HepG2 (cell line): ENCODE measurements at places on chromosomes 11 and 22. TPM values are rescaled to one million over a fixed set of nuclear protein-coding genes. Genes with fewer than 3 reads are reported as not detected.

Gene P2RX3
- total RNA-seq: not detected in 2 replicates

DNA sequence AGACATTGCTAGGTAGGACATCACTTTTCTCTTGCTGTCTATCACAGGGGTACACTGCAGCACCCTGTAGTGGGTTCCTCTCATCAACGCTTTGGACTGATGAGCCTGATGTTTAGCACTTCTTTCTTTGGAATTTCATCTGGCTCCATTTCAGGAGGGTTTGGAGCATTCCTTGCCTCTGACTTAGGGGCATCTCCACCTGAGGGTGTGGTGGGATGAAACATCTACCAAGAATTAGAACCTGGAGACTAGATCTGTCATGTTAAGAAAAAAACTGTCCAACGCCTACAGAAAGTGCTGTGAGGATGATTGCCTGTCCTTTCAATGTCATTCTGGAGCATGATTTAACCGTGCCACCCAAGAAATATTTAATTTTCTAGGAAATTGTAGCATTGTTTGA is 648.4 kb downstream of the ETS1 start:
- H3K4me3 ChIP-seq: no peak overlapping the region
- DNase-seq: no peak
- no peaks in the 10 kb centered on the region for H3K36me3 ChIP-seq
- H3K27ac ChIP-seq: no peak overlapping the region
- no peaks in the 10 kb centered on the region for H3K27me3 ChIP-seq
- no peaks in the 10 kb centered on the region for H3K4me1 ChIP-seq

DNA sequence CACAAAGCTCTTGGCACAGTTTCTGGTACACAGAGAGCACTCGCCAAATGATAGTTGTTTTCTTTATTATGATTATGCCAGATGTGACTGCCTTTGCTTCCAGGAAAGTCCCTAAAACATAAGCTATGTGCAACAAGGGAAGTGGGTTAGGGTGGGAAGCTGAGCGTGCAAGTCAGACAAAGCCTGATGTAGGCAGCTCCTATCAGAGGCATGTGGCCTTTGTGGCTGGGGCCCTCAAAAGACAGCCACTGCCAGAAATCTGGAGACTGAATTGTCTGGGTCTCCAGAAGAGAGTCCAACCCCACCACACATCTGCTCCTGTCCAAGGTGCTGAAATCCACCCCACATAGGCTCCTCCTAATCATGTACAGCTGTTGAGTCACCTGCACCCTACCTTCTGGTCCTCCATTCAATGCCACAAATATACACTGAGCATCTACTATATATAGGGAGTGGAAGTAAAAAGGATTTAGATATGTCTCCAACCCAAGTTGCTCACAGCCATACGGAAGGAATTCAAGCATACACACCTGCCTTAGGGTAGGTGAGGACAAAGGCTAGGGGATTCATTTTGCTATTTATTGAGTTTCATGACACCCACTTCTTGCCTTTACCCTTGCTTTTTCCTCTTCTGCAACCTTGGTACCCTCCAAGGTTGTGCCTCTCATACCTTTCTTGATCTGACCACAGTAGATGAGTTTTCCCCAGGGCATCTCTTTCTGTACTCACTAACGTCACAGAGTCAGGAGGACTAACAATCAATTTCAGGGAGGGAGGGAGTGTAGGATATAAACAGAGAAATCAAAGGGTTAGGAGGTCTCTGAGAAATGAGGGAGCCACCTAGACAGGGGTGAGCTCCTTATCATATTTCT is 12.4 kb downstream of the SEC14L3 start:
- H3K4me1 ChIP-seq: no peaks in the 10 kb centered on the region
- peaks cover 12% of the 10 kb centered on the region; the same call in 1 of the 3 replicates for H3K27me3 ChIP-seq
- peak; percentile 12 for DNase-seq
- no peak overlapping the region for H3K4me3 ChIP-seq
- no peak overlapping the region for H3K27ac ChIP-seq
- no peaks in the 10 kb centered on the region for H3K36me3 ChIP-seq

- peaks cover 31% of the 10 kb centered on the region for H3K4me1 ChIP-seq
- H3K36me3 ChIP-seq: no peaks in the 10 kb centered on the region
- no peak for DNase-seq
- no peak overlapping the region for H3K27ac ChIP-seq
- no peak overlapping the region for H3K4me3 ChIP-seq
Measured at GRCh38 chr22:24474649-24475255, 20.4 kb upstream of the UPB1 start.

Gene ESAM
- total RNA-seq: 0.48 and 1.2 TPM in 2 replicates

DNA sequence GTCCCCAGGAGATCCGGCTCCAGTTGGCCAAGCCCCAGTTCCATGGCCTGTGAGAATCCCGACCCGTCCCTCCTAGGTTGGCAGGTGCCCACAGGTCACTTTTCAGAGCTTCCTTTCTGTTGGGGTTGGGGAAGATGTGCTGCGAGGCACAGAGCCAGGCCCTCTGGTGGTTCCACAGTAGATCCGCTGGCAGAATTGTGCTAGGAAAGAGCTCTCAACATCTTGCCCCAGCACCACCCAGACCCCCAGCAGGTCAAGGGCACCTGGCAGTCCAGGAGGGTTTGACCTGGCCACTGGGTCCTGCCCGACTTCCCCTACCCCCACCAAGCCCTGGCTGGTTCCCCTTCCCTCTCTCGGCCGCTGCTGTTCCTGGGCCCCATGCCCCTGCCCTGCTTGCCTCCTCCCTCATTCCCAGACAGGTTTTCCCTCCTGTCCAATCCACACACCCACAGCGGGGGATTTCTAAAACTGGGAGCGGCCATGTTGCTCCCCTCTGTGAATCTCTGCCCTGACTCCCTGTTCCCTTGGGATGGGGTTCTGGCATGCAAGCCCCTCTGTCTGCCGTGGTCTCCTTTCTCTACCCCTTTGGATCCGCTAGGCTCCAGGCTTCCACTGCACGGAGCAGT is 26.2 kb upstream of the GCAT start:
- DNase-seq: peak; percentile 42
- H3K4me3 ChIP-seq: no peak overlapping the region
- peaks cover 84% of the 10 kb centered on the region for H3K4me1 ChIP-seq
- H3K36me3 ChIP-seq: no peaks in the 10 kb centered on the region

- peaks cover 31% of the 10 kb centered on the region for H3K36me3 ChIP-seq
- peaks cover 35% of the 10 kb centered on the region for H3K4me1 ChIP-seq
- DNase-seq: no peak
- H3K27me3 ChIP-seq: no peaks in the 10 kb centered on the region
- peak overlapping the region; percentile 87 for H3K27ac ChIP-seq
- H3K4me3 ChIP-seq: no peak overlapping the region
Measured at GRCh38 chr11:69644962-69645675, 4.2 kb downstream of the CCND1 start.

Gene GUCY1A2
- 0.07 TPM in 1 of 2 replicates, not detected in the other for total RNA-seq

Gene RFPL2
- total RNA-seq: not detected in 2 replicates

GRCh38 chr11:118436639-118437207 is 431 bp downstream of the KMT2A start:
- no peaks in the 10 kb centered on the region for H3K27me3 ChIP-seq
- no peaks in the 10 kb centered on the region; the same call in 2 of the 3 replicates for H3K36me3 ChIP-seq
- H3K27ac ChIP-seq: peak overlapping the region; percentile 63
- no peak for DNase-seq
- H3K4me1 ChIP-seq: peaks cover 55% of the 10 kb centered on the region

Gene MYBPC3
- not detected in 2 replicates for total RNA-seq

DNA sequence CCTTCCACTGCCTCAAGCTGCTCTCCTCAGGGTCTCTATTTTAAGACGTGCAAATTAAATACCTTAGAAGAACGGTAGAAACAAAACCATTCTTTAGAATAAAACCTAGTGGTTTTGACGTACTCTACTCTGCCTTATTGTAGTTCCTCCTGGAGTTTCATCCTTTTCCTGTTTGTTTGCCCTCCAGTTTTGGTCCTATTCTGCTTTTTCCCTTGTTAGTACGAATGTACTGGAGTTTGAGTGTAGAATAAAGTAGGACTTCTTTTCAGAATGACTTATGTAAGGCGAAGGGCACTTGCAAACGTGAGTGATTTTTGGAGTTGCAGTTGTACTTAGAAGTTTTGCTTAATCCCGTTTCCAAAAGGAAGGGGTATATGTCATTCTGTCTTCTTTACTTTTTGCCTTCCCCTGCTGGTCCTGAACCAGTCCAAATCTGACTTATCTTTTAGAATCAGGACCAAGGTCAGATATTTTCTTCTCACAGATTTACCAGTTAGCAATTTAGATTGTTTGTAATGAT is 1.4 kb downstream of the SIK2 start:
- peaks cover 52% of the 10 kb centered on the region for H3K4me1 ChIP-seq
- no peak for DNase-seq
- H3K27ac ChIP-seq: peak overlapping the region; percentile 87

DNA sequence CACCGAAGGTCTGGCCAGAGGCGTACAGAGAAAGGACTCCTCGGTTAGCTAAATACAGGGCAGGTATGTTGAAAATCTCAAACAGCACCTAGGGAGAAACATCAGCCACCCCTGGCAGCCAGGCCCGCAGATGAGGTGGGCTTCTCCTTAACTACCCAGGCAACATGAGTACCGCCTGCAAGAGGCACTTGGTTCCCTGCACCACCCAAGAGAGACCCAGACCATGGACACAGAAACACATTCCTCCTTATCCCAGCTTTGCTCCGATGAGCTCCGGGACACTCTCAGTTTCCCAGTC is 53.0 kb downstream of the DHCR7 start:
- no peak overlapping the region for H3K4me3 ChIP-seq
- H3K4me1 ChIP-seq: peaks cover 32% of the 10 kb centered on the region
- no peak for DNase-seq
- H3K36me3 ChIP-seq: no peaks in the 10 kb centered on the region
- no peak overlapping the region for H3K27ac ChIP-seq

GRCh38 chr22:49582181-49582580 is 245.5 kb downstream of the BRD1 start:
- no peaks in the 10 kb centered on the region for H3K36me3 ChIP-seq
- peaks cover 2% of the 10 kb centered on the region for H3K27me3 ChIP-seq
- H3K27ac ChIP-seq: no peak overlapping the region
- no peak for DNase-seq
- H3K4me3 ChIP-seq: no peak overlapping the region

GRCh38 chr22:38314933-38315822 is 2.1 kb downstream of the CSNK1E start:
- peak overlapping the region; percentile 89 for H3K27ac ChIP-seq
- H3K4me3 ChIP-seq: peak overlapping the region; percentile 64
- H3K36me3 ChIP-seq: peaks cover 24% of the 10 kb centered on the region; the same call in 2 of the 3 replicates
- H3K4me1 ChIP-seq: peaks cover 78% of the 10 kb centered on the region
- H3K27me3 ChIP-seq: no peaks in the 10 kb centered on the region
- DNase-seq: no peak
